ENCODE measurements at places on chromosomes 7 and 10.

- no peaks in the 10 kb centered on the region for H3K4me1 ChIP-seq
- H3K27ac ChIP-seq, result no peak overlapping the region
- DNase-seq, result no peak
Measured at GRCh38 chr10:21385536-21385935, 139.9 kb downstream of the SKIDA1 start.

DNA sequence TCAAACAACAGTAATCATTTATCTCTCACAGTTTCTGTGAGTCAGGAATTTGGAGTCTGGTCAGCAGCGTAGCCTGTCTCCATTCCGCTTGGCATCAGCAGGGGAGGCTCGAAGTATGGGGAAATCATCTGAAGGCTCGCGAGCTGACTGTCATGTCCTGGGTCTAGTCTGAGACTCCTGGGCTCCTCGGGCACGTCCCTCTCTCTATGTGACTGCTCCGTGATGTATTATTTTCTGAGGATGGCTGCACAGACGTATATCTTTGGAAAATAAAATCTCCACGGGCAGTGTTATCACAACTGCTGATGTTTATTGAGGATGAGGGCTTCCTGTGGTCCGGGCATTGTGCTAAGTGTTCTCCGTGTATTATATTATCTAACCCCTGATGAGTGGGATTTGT, 23.3 kb upstream of the PCGF5 start:
- no peaks in the 10 kb centered on the region for H3K4me1 ChIP-seq
- no peak overlapping the region for H3K4me3 ChIP-seq
- DNase-seq, result no peak
- H3K36me3 ChIP-seq, result no peaks in the 10 kb centered on the region

GRCh38 chr10:119325131-119325530, 117.8 kb downstream of the GRK5 start:
- H3K27me3 ChIP-seq, result no peaks in the 10 kb centered on the region
- no peaks in the 10 kb centered on the region for H3K36me3 ChIP-seq
- H3K27ac ChIP-seq, result no peak overlapping the region
- peaks cover 8% of the 10 kb centered on the region for H3K4me1 ChIP-seq

DNA sequence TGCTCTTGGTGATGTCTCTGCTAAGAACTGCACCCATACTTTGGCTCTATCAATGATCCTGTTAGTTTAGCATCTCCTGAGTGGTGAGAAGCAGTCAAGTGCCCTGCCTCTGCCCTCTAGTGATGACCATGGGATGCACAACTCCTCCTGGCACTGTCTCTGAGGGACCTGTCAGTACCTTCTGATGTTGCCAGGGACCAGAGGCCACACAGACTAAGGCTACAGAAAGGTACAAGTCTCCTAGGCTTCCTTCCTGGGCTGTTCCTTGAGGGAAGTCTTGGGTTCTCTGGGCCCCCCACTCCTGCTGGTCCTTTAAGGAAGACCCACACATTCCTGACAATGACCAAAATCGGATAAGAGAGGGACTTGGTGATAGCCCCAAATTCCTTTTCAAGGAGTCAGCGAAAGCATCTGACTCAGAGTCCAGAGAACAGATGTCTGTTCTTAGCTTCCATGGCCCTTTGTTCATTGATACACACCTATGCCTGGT, 15.3 kb downstream of the NKX2-3 start:
- H3K36me3 ChIP-seq, result no peaks in the 10 kb centered on the region
- DNase-seq, result no peak
- no peak overlapping the region for H3K4me3 ChIP-seq
- peaks cover 32% of the 10 kb centered on the region for H3K27me3 ChIP-seq

GRCh38 chr10:47409866-47410256, 25.8 kb upstream of the ZNF488 start:
- H3K27ac ChIP-seq, result no peak overlapping the region
- no peaks in the 10 kb centered on the region for H3K27me3 ChIP-seq
- no peak for DNase-seq
- H3K4me1 ChIP-seq, result peaks cover 21% of the 10 kb centered on the region
- no peak overlapping the region for H3K4me3 ChIP-seq
- H3K36me3 ChIP-seq, result no peaks in the 10 kb centered on the region

DNA sequence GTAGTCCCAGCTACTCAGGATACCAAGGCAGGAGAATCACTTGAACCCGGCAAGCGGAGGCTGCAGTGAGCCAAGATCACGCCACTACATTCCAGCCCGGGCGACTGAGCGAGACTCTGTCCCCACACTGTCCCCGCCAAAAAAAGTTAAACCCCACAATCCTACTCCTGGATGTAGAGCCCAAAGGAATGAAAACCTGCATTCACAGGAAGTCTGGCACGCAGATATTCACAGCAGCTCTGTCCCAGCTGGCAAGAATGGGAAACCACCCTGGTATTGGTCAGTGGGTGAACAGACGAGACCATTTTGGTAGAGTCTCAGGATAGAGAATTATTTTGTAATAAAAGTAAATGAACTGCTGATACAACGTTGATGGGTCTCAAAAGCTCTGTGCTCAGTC, 225.2 kb downstream of the MAD1L1 start:
- no peak for DNase-seq
- no peaks in the 10 kb centered on the region for H3K4me1 ChIP-seq
- H3K4me3 ChIP-seq, result no peak overlapping the region
- H3K27me3 ChIP-seq, result no peaks in the 10 kb centered on the region
- H3K27ac ChIP-seq, result no peak overlapping the region
- no peaks in the 10 kb centered on the region for H3K36me3 ChIP-seq

DNA sequence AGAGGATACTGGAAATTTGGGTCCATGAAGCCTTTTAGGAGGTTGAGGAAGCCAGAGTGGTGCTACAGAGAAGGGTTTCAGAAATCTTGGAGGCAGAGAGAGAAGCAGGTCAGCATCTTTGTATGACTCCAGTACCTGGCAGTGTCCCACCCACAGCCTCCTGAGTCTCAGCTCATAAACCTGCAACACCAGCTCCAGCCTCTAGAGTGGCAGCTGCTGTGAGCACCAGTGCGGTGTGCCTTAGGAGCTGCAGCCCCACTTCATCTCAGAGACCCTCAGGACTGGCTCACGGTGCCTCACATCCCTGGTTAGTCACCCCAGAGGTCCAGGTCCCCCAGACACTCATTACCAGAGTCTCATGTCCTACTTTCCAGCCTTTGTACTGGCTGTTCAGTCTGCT, 84.8 kb upstream of the PRKAR2B start:
- no peaks in the 10 kb centered on the region for H3K27me3 ChIP-seq
- H3K4me1 ChIP-seq, result no peaks in the 10 kb centered on the region
- H3K27ac ChIP-seq, result no peak overlapping the region
- no peaks in the 10 kb centered on the region for H3K36me3 ChIP-seq
- DNase-seq, result no peak
- no peak overlapping the region for H3K4me3 ChIP-seq

DNA sequence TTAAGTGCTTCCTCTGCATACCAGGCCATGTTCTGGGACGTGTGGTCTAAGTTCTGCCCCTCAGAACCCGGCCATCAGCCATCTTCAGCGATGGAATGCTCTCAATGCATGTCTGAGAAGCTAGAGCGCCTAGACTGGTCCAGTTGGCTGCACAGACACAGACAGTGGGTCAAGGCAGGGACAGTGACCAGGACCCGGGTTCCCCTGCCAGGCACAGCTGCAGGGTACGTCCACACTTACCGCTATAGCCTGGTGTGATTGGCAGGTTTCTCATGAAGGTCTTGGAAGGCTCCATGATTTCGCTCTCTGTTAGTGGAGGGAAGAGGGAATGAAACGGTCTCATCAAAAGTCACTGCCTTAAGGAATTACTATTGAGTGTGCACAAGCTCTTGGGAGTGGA, 47.3 kb downstream of the PNLIPRP2 start:
- DNase-seq, result no peak
- no peak overlapping the region for H3K27ac ChIP-seq
- H3K4me1 ChIP-seq, result peaks cover 4% of the 10 kb centered on the region
- H3K4me3 ChIP-seq, result no peak overlapping the region
- no peaks in the 10 kb centered on the region for H3K36me3 ChIP-seq

- no peaks in the 10 kb centered on the region for H3K36me3 ChIP-seq
Measured at GRCh38 chr7:1246160-1246870, 13.6 kb downstream of the UNCX start.

GRCh38 chr10:132960631-132961419, 18.5 kb upstream of the CFAP46 start:
- no peaks in the 10 kb centered on the region for H3K4me1 ChIP-seq
- H3K27me3 ChIP-seq, result no peaks in the 10 kb centered on the region
- H3K27ac ChIP-seq, result no peak overlapping the region
- DNase-seq, result peak; percentile 53
- no peaks in the 10 kb centered on the region for H3K36me3 ChIP-seq

- no peak for DNase-seq
- no peak overlapping the region for H3K27ac ChIP-seq
- peaks cover 5% of the 10 kb centered on the region for H3K27me3 ChIP-seq
- no peaks in the 10 kb centered on the region for H3K36me3 ChIP-seq
Measured at GRCh38 chr7:132232406-132232805, 343.9 kb downstream of the PLXNA4 start.

GRCh38 chr7:36210291-36210922, 57.4 kb downstream of the EEPD1 start:
- no peaks in the 10 kb centered on the region for H3K36me3 ChIP-seq
- H3K27ac ChIP-seq, result no peak overlapping the region
- no peak for DNase-seq
- peaks cover 14% of the 10 kb centered on the region for H3K4me1 ChIP-seq
- H3K4me3 ChIP-seq, result no peak overlapping the region

DNA sequence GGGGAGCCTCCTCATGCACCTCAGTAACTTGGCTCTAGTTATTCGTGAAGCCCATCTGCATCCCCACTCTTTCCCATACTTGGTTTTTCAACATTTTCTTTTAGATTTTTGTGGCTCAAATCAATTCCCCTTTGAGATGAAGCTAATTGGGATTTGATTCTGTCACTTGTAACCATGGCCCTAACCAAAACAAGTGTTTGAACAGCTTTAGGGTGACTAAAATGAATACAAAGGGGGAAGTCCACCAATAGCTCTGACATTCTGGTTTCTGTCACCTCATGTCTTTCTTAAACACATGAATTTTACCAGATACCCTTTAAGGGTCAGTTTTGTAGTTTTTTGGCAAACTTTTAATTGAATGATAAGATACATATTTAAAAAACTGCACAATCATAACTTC, 87.0 kb downstream of the PCGF5 start:
- H3K4me3 ChIP-seq, result no peak overlapping the region
- H3K4me1 ChIP-seq, result no peaks in the 10 kb centered on the region
- H3K36me3 ChIP-seq, result no peaks in the 10 kb centered on the region
- H3K27ac ChIP-seq, result no peak overlapping the region
- H3K27me3 ChIP-seq, result no peaks in the 10 kb centered on the region
- no peak for DNase-seq

DNA sequence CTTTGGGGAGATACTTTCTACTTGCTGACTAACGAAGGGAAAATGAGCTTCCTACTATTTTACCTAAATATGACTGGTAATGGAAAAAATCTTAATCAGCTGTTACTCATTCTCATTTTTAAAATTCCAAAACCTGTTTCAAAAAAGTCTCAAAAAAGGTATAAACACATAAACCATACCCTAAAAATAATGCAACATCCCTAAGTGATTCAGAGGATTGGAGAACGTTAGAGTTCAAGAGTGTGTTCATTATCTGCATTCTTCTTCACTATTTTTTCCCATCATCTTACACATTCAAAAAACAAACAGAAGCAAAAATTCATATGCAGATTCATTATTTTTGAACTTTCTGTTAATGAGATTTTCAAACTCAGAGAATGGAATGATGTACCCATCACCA, 150.4 kb upstream of the GNAI1 start:
- no peak overlapping the region for H3K4me3 ChIP-seq
- H3K4me1 ChIP-seq, result peaks cover 59% of the 10 kb centered on the region
- DNase-seq, result no peak

DNA sequence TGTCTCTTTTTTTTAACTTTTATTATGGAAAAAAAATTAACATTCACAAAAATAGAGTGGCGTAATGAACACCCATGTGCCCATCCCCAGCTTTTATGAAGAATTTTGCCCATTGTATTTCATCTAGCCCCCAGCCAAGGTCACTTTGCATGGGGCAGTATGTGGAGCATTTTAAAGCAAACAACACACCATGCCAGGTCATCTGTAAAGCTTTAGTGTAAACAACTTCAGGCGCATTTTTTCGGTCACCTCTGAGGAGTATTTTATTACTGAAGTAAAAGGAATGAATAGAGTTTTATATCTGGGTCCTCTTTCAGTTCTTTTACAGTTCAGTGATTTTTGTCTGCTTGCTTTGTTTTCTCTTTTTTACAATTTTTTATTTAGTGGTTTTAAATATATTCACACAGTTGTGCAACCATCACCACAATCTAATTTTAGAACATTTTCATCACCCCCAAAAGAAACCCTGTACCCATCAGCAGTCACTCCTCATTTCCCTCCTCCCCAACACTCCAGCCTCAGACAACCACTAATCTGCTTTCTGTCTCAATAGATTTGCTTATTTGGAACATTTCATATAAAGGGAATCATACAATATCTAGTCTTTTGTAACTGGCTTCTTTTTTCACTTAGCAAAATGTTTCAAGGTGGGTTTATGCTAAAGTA, 87.9 kb downstream of the SLC37A3 start:
- H3K4me3 ChIP-seq, result no peak overlapping the region
- H3K36me3 ChIP-seq, result no peaks in the 10 kb centered on the region
- H3K4me1 ChIP-seq, result no peaks in the 10 kb centered on the region
- no peak overlapping the region for H3K27ac ChIP-seq

- no peak overlapping the region for H3K27ac ChIP-seq
- H3K27me3 ChIP-seq, result no peaks in the 10 kb centered on the region
- H3K4me3 ChIP-seq, result no peak overlapping the region
- no peak for DNase-seq
Measured at GRCh38 chr7:106757846-106758245, 96.9 kb upstream of the CCDC71L start.

- no peak overlapping the region for H3K4me3 ChIP-seq
- H3K4me1 ChIP-seq, result peaks cover 19% of the 10 kb centered on the region
- H3K27me3 ChIP-seq, result no peaks in the 10 kb centered on the region
- H3K36me3 ChIP-seq, result no peaks in the 10 kb centered on the region
- DNase-seq, result no peak
- no peak overlapping the region for H3K27ac ChIP-seq
Measured at GRCh38 chr7:26989897-26990670, 105.7 kb downstream of the HOXA1 start.

GRCh38 chr7:131026297-131027000, 292.4 kb upstream of the KLF14 start:
- H3K27me3 ChIP-seq, result no peaks in the 10 kb centered on the region
- no peak for DNase-seq
- peak overlapping the region; percentile 58 for H3K27ac ChIP-seq
- H3K4me3 ChIP-seq, result no peak overlapping the region
- H3K36me3 ChIP-seq, result no peaks in the 10 kb centered on the region

- peaks cover 88% of the 10 kb centered on the region for H3K36me3 ChIP-seq
- peak overlapping the region; percentile 78 for H3K4me3 ChIP-seq
- peak overlapping the region; percentile 91 for H3K27ac ChIP-seq
- no peaks in the 10 kb centered on the region for H3K27me3 ChIP-seq
- no peak for DNase-seq
- H3K4me1 ChIP-seq, result peaks cover 37% of the 10 kb centered on the region
Measured at GRCh38 chr10:100350914-100351485, 4.0 kb downstream of the SCD start.

- no peak for DNase-seq
- no peaks in the 10 kb centered on the region for H3K27me3 ChIP-seq
- H3K36me3 ChIP-seq, result peaks cover 8% of the 10 kb centered on the region
- H3K4me1 ChIP-seq, result peaks cover 3% of the 10 kb centered on the region
- H3K27ac ChIP-seq, result no peak overlapping the region
Measured at GRCh38 chr7:100855515-100855914, 3.0 kb downstream of the SLC12A9 start.

Measured in RWPE2 (cell line).